ENCODE measurements at places on chromosomes 7 and 10.

DNA sequence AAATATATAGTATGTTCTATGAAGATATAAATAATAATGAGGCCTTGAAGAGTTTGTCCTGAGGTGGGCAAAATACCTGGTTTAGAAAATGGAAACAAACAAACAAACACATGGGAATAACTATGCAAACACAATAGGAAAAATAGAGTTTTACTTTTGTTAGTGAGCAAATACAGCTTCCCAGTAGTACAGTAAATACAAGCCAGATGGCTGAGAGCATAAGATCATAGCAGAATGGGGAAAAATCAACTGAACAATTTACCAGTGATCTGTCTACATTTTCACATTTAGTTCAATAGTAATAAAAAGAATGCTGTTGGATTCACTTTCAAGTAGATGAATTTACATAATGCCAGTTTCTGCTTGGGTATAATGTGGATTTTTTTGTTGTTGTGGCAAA lies 45.1 kb downstream of the ADD3 start:
- no peak for DNase-seq

DNA sequence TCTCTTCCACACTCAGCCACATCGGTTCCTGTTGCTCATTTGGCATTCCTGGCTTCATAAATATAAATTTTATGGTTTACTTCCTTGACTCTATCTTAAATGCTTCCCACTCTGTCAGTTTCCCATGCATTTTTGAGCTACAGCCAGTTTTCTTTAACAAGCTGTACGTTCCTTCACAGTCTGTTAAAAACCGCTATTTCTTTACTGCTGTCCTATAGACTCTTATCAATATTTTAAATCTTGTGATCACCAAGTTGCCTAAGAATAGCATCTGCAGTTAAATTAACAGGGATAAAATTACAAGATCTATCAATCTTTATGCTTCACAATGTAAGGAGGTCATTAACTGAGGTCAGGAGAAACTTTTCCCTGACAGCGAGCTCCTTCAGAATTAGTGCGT lies 103.1 kb upstream of the RHOBTB1 start:
- no peak for DNase-seq

DNA sequence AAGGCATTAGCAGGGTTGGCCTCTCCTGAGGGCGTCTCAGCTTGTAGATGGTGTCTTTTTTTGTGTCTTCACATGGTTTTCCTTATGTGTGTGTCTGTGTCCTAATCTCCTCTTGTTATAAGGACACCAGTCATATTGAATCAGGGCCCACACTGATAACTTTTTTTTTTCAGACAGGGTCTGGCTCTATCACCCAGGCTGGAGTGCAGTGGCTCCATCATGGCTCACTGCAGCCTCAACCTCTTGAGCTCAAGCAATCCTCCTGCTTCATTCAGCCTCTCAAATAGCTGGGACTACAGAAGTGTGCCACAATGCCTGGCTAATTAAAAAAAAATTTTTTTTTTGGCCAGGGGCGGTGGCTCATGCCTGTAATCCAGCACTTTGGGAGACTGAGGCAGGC lies 41.3 kb upstream of the KMT2C start:
- DNase-seq = no peak

GRCh38 chr7:30912986-30913811 lies 1.5 kb downstream of the AQP1 start:
- peak; percentile 50 for DNase-seq

- no peak for DNase-seq
These were observed 45.2 kb downstream of the VPS41 start for GRCh38 chr7:38863601-38864291.

- DNase-seq = no peak
These were observed 9.7 kb upstream of the TNKS2 start for GRCh38 chr10:91788527-91788926.

GRCh38 chr10:99393683-99394082 lies 36.7 kb downstream of the GOT1 start:
- DNase-seq = no peak

GRCh38 chr10:80414142-80414895 lies 6.0 kb downstream of the PRXL2A start:
- no peak for DNase-seq

- DNase-seq = no peak
These were observed 18.8 kb downstream of the ZNF282 start for GRCh38 chr7:149214020-149214720.

DNA sequence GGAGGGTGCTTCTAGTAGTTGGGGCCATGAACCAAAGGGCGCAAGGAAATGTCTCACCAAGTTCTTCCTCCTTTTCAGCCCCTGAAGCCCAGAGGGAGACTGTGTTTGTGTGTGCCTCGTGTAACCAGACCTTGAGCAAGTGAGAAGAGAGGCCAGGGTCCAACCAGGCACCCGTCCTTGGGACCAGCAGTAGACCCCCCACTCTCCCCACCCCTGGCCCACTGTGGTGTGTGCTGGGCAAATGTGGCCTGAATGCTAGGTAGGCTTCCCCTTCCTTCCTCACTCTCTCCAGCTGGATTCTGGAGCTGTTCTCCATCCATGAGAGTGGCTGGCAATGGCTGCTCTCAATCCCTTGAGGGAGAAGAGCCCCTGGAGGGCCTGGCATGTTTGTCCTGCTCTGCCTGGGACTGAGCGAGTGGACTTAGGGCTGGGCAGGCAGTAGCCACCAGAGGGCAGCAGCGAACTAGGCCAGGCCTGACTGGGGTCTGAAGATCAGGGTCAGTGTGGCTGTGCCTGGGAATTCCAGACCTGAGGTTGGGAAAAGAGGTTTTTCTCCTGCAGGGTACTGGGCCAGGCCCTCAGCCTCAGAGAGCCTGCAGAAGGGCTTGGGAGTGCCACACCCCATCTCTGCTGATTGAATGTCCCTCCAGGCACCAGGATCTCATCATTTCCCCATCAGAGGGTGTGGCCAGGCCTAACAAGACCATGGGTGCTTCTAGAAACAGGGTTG lies 12.5 kb downstream of the SFRP5 start:
- peak; percentile 76 for DNase-seq

- no peak for DNase-seq
These were observed 19.7 kb upstream of the SIRT1 start for GRCh38 chr10:67864607-67865371.

DNA sequence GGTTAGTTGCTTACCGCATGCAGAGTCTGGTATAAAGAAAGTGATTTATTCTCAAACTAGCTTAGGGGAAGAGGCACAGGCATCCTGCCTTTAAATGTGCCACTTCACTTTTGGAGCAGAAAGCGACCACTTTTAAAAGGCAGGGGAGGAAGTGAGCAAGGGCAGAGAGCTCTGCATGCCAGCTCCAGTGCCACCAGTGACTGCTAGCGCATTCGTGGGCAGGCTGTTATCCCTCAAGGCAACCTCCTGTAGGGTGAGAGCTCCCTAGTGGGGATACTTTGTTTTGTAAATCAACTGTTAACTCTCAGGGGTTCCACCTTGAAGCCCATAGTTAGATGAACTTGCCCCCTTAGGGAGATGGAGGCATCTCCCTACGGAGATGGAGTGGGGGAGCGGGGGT lies 29.4 kb upstream of the GRB10 start:
- no peak for DNase-seq

DNA sequence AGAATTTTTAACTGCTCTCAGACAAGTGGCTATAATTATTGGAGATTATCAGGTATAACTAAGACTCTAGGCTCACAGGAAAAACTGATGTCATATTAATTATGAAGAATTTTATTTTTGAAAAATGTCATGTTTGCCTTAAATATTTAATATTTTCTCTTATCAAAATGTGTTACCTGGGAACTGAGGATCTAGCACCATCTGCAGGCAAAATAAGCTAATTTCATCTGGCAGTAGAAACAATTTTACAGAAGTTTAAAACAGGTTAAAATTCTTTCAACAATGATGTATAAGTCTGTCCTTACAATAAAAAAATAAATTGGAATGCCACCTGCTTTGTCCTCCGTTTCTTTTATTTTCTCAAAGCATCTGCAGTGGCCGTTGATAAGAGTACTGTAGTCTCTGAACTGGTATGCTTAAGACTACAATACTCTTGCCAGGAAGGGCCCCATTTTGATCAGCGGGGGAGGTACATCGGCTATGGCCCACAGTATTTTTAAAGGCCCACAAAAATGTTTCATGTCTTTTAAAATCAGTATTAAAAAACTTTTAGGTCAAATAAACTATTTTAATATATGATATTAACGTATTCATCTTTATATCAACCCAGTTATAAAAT lies 81.3 kb downstream of the VWDE start:
- peak; percentile 10 for DNase-seq

DNA sequence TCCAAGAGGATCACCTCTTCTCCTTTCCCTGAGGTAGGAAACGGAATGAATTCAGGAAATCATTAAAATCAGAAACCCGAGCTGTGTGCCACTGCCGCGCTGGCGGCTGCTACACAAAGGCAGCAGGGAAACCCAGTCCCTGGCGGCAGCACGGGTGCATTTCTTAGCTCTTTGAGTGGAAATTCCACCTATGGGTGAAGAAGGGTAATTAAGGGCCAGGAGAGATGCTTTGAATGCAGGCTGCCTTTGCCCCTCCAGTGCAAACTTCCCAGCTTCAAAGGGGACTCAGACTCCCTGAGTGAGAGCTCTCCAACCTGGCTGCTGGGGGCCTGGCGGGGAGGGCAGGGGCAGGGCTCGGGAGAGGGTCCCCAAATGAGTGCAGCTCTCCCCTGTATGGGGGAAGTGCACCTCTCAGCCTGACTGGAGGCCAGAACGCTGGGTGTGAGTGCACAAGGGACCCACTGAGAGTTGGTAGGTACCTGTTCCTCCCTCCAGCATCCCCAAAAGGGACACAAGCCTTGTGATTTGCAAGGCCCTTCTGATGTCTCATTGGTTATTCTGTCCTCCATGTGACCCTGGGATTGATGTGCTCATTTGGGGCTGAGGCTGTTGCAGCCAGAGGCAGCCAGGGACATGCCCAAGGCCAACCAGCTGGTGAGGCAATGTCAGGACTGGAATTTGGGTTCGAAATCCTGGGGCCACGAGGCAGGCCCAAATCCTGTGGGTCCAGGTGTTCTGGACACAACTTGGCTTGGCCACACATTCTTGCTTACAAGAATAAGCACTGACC lies 16.3 kb upstream of the ZMIZ1 start:
- DNase-seq = peak; percentile 46

GRCh38 chr7:42456267-42456666 lies 219.3 kb upstream of the GLI3 start:
- no peak for DNase-seq

- DNase-seq = no peak
These were observed 88.9 kb downstream of the GTF2IRD1 start for GRCh38 chr7:74542558-74543117.

DNA sequence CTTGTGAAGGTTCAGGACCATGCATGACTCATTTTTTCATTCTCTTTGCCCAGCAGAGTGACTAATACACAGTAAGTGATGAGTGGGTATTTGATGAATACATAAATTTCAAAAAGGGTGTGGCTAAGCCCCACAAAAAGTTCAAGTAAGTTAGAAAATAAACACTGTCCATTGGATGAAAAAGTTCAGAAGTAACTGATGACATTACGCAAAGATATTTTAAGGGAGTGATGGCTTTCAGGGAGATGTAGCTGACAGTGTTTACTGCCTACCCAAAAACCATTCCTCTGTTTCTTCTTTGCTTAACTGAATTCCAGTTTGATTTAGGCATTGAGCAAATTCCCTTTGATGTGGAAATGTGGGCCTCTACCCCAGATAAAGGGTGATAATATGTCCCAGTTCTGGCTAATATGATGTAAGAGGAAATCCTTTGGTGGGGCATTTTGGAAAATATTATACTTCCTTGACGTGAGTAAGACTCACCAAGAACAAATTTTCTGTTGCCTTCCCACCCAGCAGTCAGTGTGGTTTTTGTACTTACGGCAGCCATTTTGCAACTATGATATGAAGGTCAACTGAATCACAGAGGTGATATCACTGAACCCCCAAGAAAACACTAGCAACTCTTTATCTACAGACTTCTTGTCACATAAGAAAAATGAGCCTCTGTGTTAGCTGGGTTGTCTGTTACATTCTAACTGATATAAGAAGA lies 29.0 kb upstream of the EBLN1 start:
- no peak for DNase-seq

DNA sequence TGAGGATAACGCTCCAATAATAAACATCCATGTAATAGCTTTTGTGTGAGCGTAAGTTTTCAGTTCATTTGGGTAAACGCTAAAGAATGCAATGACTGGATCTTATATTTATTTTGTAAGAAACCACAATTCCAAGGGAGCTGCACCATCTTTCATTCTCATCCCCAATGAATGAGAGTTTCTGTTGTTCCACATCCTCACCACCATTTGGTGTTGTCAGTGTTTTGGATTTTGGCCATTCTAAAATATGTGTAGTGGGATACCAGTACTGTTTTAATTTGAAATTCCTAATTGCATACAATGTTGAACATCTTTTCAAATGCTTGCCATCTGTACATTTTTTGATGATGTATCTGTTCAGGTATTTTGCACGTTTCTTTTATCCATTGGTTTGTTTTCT lies 50.9 kb upstream of the SEMA3D start:
- no peak for DNase-seq

DNA sequence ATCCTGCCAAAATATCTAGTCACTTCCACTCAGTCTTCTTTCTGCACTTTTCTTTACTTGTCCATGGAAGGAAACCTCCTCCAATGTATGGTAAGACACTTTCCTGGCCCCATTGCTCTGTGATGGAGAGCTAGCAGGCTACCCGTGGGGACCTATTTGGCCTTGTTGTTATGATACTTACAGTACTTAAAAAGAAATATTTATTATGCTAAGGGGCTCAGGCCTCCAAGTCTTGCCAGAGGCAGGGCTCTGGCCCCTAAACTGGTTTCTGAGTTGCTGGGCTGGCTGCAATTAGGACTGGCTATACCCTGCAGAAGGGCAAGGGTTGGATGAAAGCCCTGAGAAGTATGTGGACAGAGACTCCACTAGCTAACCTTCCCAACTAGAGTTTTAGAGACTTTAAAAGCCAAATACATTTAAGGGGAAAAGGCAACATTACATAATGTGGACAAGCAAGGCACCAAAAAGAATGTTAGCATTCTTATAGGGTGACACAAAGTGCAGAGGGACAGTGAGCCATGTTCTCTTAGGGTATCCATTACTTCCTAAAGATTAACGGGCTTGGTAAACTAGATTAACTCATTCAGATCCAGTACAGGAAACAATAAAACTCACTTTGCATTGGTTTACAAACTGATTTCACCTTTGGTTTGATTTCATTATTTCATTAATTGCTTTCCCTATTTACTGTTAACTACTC lies 84.9 kb upstream of the INHBA start:
- DNase-seq = no peak

GRCh38 chr10:17031637-17032635 lies 97.7 kb downstream of the CUBN start:
- no peak for DNase-seq

DNA sequence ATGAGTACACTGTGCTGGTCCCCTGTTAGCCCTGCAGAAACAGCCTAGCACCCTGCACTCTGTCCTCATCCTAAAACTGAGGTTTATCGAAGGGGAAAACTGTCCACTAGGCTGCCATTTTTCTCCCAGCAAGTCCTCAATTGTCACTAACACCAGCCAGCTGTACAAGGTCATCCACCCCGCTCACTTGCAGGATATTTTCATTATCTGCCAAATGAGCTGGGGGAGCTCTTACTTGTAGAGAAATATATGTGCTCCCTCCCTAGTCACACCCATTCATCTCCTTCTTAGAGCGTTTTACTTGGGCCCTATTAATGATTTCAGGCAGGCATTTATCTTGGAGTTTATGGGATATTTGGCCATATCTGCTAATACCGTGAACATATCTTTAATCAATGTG lies 413.5 kb upstream of the NFE2L3 start:
- no peak for DNase-seq

Measured in hematopoietic multipotent progenitor cell treated with erythropoietin and hydrocortisone succinate and interleukin-3 and kit ligand, for 17 days (in vitro differentiated cells).